ENCODE measurements at places on chromosomes 6 and 20.

DNA sequence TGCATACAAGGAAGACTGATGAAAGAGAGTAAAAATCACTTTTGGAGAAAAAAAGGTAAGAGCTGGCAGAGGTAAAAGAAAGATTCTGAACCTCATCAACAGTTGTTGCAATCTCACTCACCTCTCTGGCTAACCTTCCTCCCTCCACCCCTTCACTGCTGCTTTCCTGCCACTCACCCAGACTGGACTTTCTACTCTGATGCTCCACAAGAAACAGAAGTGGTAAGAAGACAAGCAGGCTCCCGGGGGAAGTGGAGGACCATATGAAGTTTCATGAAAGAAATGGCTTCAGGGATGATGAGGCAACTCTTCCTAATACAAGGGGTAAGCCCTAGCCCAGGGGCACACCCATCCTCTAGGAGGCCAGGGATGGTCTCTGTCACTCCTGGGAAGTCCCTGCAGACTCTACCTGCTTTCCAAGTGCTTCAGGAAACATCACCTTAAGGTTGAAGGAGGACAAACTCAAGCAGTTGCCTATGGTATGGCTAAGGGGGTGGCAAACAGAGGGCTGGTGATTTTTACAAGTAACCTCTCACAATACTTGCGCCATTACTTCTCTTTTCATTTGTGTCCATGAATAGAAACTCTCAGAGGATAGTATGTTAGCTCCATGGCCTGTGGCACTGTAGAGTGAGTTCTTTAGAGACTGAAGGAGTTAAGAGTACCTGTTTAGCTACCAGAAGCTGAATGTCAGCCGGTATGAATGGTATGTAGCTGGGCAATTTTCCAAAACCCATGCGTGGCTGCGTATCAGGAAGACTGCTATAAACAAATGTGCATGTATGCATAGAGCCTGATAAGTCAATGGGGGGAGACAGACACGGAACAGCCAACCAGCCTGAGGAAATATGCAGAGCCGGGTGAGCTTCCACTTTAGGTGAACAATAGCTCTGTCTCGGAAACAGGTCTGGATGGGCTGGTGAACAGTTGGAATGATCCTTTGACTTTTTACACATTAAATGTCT, 112.0 kb downstream of the BACH2 start:
- no peak for DNase-seq

DNA sequence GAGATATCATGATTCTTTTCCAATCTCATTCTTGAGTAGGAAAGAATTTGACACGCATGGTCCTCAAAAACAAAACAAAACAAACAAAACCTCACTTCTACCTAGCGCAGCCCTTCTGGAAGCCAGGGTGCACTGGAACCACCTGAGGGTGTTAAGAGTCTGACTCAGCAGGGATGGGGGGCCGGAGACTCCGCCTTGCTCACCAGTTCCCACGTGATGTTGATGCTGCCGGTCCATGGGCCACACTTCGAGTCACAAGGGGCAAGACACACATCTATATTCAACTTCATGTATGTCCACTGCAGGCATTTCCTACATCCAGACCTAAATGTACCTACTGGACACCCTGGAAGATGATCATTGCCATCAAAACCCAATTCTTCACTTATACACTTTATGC, 30.4 kb downstream of the BFSP1 start:
- no peak for DNase-seq

- no peak for DNase-seq
These were observed 400.8 kb upstream of the HSF2 start for GRCh38 chr6:121998631-121999030.

GRCh38 chr6:168515376-168515775, 74.4 kb downstream of the SMOC2 start:
- DNase-seq: no peak

GRCh38 chr6:133548423-133549159, 307.4 kb downstream of the EYA4 start:
- DNase-seq: no peak

- no peak for DNase-seq
These were observed 13.0 kb downstream of the MRS2 start for GRCh38 chr6:24415753-24416152.

DNA sequence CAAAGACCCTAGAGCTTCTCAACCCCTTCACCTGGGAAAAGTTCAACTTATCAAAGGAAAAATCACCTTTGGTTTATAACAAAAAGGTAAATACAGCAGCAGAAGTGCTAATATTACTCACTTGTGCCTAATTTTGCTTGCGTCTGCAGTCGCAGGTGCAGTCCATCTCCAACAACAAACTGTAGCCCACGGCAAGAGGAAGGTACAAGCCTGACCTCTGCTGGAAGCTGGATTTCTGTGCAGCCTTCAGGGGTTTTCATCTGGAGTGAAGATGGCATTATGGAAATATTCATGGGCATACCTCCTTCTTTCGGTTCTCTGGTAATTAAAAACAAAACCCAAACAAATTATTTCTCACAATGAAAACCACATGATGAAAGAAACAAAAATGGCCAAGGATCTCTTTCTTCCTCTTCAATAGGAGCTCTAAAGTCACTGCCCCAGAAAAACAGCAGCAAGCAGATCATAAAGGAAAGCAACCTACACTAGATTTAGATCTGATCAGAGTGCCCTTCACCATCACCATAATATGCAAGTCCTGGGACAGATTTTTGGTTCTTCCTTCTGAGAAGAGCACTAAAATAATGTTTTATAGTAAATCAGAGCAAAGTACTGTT, 7.8 kb downstream of the UBE3D start:
- DNase-seq: no peak

- DNase-seq: no peak
These were observed 406.2 kb upstream of the JAG1 start for GRCh38 chr20:11080010-11080409.

GRCh38 chr20:47648943-47649342, 136.3 kb downstream of the SULF2 start:
- no peak for DNase-seq

DNA sequence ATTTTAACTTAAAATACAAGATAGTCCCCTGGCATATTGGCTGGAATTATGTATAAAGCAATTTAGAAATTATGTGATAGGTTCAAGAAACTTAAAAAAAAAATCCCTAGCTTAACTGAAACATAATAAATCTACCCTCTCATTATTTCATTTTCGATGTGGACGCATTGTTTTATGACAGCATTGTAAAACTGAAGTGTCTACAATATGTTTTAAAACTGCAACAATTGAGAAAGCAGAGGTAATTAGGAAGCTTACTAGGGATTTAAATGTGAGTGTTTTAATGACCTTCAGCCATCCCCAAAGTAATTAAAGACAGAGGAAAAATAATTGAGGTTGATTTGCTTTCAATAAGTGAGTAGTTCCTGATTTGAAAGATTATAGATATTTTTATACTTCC, 776.0 kb downstream of the TBC1D32 start:
- DNase-seq: no peak

GRCh38 chr6:52108128-52108527, 20.7 kb upstream of the PKHD1 start:
- no peak for DNase-seq

GRCh38 chr6:136410201-136411024, 120.8 kb upstream of the BCLAF1 start:
- no peak for DNase-seq

DNA sequence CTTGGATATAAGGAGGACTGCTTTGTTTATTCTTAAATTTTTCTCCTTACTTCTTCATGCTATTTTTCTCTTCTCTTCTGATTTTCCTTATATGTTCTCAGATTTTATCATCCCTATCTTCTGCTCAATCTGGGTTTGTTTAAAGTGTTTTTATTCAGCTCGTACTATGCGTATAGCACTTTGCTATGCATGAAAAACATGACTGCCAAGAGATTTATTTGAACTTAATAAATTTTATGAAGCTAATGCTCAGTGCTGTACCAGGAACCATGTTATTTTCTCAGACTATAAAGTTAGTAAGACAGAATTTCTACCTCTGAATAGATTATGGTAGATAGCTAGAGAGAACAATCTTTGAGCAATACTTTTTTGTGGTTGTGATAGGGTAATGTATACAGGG, 305.9 kb downstream of the LAMA2 start:
- DNase-seq: no peak

GRCh38 chr6:33854572-33855030, 50.8 kb upstream of the MLN start:
- DNase-seq: no peak

DNA sequence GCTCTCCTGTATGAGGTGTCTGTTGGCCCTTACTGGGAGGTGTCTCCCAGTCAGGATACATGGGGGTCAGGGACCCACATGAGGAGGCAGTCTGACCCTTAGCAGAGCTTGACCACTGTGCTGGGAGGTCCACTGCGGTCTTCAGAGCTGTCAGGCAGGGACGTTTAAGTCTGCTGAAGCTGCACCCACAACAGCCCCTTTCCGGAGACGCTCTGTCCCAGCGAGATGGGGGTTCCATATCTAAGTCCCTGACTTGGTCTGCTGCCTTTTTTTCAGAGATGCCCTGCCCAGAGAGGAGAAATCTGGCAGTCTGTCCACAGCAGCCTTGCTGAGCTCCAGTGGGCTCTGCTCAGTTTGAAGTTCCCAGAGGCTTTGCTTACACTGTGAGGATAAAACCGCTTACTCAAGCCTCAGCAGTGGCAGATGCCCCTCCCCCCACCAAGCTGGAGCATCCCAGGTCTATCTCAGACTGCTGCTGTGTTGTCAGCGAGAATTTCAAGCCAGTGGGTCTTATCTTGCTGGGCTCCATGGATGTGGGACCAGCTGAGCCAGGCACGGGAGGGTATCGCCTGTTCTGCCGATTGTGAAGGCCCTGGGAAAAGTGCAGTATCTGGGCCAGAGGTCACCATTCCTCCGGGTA, 36.3 kb upstream of the IBTK start:
- no peak for DNase-seq

GRCh38 chr20:8646716-8647115, 422.2 kb upstream of the PLCB4 start:
- no peak for DNase-seq

GRCh38 chr6:33768644-33769120, 20.2 kb downstream of the LEMD2 start:
- DNase-seq: peak; percentile 66

- DNase-seq: no peak
These were observed 826.2 kb upstream of the FLRT3 start for GRCh38 chr20:15163632-15164031.

DNA sequence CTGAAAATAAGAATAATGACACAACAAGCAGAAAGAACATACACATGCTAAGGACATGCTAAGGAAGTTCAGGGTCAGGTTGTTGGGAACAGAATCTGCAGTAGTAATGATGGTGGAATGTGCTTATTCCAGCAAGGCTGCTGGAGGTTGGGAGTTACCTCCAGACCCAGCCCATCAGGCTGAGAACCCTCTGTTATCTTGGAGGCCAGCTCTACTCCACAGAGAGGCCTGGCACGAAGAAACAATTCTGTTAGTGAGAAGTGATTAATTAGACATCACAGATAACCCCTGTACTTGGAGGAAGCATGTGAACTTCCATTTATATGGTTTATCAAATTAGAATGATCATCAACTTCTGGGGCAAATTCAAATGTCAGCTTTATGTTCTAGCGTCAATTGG, 22.1 kb upstream of the ARHGAP18 start:
- no peak for DNase-seq

- DNase-seq: no peak
These were observed 124.3 kb downstream of the CDKAL1 start for GRCh38 chr6:20658516-20658915.

- no peak for DNase-seq
These were observed 41.5 kb upstream of the KCNQ5 start for GRCh38 chr6:72580281-72580940.

DNA sequence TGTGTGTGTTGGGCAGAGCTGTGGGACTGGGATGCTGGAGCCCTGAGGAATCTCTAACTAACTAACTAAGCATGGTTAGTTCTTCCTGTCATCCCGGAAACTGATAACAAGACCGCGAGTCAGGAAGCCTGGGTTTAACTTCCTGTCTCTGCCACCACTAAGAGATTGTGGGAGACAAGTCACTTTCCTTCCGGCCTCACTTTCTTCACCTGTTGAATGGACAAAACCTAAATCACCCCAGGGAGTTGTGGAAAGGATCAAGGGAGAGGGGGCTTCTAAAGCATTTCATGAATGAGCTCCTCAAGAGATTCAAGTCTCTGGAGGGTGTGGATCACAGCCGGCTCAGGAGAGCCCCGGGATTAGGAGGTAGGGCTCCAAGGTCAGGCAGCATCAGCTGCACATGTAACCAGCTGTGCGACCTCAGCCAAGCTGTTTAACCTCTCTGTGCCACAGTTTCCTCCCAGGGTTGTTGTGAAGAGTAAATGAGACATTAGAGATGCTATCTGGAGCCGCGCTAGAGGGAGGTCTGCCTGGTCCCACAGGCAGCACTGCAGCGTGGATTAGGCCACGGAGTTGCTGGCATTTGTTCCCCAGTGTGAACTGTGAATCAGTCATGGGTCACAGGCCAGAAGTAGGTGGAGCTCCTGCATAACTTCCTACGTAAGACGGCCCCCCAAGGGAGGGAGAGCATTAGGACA, 105.1 kb downstream of the TOX2 start:
- DNase-seq: peak; percentile 7

- no peak for DNase-seq
These were observed 81.6 kb upstream of the KHDRBS2 start for GRCh38 chr6:62367601-62368000.

DNA sequence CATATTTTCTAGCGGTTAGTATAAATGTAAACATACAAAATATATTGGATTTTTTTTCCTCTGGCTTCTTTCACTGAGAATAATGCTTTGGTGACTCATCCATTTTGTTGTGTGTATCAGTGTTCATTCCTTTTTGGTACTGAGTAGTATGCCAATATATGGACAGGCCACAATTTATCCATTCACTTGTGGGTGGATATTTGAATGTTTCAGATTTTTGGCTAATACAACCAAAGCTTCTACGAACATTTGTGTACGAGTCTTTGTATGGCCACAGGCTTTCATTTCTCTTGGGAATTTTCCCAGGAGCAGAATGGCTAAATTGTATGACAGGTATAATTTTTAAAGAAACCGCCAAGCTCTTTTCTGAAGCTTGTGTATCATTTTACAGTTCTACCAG, 677.5 kb downstream of the HDGFL1 start:
- DNase-seq: no peak

DNA sequence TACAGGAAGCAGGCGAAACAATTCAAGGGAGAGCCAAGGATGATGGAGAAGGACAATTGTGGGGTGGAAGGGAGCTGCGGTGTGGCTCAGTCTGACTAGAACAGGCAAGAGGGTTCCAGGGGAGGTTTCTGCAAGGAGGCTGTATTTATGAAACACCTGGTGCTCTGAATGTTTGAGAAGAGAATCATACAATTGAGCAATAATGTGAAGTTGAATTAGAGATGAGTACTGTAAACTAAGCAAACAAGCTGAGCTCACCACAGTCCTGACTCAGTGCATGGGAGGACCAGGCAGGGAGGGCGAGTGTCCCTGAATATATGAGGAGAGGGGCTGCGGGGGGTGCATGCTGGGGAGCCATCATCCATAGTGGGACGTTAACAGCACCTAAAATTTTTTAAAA, 279.7 kb downstream of the KIF16B start:
- no peak for DNase-seq
